ENCODE measurements at places on chromosomes 5 and 9. TPM values are rescaled to one million over a fixed set of nuclear protein-coding genes. Genes with fewer than 3 reads are reported as not detected.

Gene TMEM215
- not detected for total RNA-seq

Gene FGD3
- 3.1 TPM for total RNA-seq

Gene DEPDC1B
- total RNA-seq: 63.1 TPM

Gene PCDHB9
- 3.5 TPM for total RNA-seq
